8988T (cell line): ENCODE measurements at places on chromosomes 11 and 22.

- DNase-seq, result no peak
Observed at GRCh38 chr22:22111267-22111751, 128.7 kb upstream of the TOP3B start.

DNA sequence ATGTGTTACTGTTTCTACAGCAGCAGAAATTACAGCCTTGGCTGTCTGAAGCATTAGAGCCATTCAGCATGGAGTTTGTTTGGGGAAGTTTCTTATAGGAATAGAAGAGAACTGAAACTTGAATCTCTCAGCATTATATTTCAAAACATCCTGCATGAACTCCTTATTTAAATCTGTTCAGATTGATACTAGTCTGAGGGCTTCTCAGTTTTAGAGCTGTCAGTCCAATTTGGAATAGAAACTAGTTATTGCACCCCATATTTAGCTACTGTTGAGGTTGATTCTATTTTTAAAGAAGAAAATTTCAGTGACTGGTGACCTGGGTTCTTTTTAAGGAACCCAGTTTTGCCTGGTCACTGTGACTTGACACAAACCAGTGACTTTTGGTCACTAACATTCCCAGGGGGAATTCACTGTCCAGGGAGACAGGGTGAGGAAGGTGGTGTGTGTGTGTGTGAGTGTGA is 126.0 kb upstream of the TTC12 start:
- no peak for DNase-seq

- no peak for DNase-seq
Observed at GRCh38 chr11:61145228-61146005, 15.8 kb downstream of the VPS37C start.

GRCh38 chr11:44199816-44200215 is 104.3 kb downstream of the EXT2 start:
- DNase-seq, result no peak

- DNase-seq, result no peak
Observed at GRCh38 chr11:69333879-69334278, 39.9 kb downstream of the MYEOV start.

GRCh38 chr11:70680781-70681281 is 282.5 kb downstream of the CTTN start:
- no peak for DNase-seq

- DNase-seq, result peak; percentile 2
Observed at GRCh38 chr11:45150943-45151342, 4.5 kb downstream of the PRDM11 start.

GRCh38 chr11:14783788-14784187 is 108.2 kb downstream of the CYP2R1 start:
- DNase-seq, result no peak

DNA sequence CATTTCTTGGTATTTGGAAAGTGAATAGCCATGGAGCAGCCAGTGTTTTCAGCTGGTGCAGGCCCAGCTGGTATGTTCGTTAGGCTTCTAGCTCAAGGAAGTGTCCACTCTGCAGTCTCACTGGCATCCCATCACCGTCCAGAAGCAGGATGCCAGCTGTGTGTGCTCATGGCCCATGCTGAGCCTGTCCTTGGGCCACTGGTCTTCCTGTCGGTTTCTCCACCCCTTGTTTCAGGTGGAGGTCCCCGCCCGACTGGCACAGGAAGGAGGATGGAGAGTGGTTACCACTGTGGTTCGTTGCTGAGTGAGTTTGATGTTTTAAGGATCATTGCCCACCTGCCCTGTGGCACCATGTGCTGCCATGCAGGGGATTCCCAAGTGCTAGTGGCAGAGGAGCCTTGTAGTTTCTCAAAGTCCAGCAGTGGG is 63.7 kb downstream of the MED15 start:
- DNase-seq, result no peak

- no peak for DNase-seq
Observed at GRCh38 chr11:68843052-68843561, 1.4 kb upstream of the CPT1A start.

DNA sequence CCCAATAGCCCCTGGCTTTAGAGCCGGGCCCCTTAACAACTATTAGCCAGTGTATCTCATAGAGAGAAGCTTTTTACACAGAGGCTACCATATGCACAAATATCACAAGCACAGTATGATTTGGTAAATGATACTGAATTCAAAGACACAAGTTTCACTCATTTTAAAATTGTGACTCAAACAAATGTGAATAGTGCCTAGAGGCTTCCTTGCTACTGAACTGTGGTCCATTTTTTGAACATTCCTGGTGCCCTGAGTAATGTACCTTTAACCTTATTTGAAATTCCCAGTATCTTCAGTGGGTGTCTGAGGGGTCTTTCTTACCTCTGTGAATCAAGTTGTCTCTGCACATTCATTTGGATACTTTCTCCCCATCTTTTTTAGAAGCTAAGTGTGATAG is 156.2 kb downstream of the MAML2 start:
- no peak for DNase-seq

GRCh38 chr11:120973501-120973900 is 50.4 kb upstream of the TBCEL start:
- DNase-seq, result no peak

GRCh38 chr11:128066399-128066798 is 521.0 kb downstream of the ETS1 start:
- no peak for DNase-seq

- no peak for DNase-seq
Observed at GRCh38 chr22:35303029-35303624, 3.4 kb downstream of the TOM1 start.

GRCh38 chr22:21796863-21797262 is 61.3 kb upstream of the YPEL1 start:
- no peak for DNase-seq

DNA sequence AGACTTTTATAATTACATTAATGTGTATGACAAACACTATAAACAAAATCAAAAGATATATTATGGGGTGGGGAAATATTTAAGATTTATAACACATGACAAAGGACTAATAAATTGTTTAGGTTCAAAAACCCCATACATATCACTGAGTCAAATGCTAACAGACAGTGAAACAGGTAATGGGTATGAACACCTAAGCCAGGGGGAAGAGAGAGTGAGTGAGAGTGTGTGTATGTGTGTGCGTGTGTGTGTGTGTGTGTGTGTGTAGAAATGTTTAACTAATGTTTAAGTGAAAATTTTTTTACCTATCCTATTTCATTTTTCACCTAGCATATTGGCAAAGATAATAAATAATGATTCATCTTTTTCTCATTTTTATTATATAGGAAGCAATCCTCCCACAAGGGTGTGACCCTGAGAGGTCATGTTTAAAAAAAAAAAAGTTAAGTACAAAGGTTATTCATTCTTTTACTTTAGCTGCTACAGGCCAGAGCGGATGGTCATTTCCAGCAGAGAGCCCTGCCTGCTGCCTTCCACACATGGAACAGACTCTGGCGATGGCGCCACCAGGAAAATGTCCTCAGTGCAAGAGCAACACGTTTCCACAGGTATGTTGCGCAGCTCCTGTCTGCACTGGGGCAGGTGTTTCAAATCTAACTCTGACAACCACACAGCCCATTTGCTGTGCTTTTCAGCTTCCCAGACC is 72.9 kb downstream of the PISD start:
- no peak for DNase-seq

DNA sequence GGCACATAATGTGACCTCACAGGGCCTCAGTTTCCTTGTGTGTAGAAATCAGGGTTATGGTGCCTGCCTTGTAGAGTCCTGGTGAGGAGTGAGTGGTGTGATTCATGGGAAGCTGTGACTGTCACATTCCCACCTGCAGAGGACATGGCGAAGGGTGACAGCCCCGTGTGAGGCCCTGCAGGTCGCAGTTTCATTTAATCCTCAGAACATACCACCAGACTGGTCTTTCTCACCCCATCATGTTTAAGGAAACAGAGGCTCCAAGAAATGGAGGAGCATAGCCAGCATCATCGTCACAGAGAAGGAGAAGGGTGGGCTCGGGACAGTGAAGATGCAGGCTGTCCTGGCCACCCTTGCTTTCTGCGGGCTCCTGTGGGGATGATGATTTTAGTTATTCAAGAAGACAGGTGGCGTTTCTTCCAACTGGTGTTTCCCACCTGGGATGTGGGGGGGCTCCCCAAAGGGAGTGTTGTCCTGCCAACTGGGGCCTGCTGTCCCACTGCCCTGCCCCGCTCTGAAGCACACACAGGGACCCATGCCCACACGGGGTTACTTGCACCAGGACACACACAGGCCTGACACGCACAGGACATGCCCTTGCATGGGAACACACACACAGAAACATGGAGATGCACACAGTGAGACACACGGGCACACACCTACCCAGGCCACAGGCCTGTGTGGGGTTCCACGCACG is 100.2 kb downstream of the BCR start:
- no peak for DNase-seq

DNA sequence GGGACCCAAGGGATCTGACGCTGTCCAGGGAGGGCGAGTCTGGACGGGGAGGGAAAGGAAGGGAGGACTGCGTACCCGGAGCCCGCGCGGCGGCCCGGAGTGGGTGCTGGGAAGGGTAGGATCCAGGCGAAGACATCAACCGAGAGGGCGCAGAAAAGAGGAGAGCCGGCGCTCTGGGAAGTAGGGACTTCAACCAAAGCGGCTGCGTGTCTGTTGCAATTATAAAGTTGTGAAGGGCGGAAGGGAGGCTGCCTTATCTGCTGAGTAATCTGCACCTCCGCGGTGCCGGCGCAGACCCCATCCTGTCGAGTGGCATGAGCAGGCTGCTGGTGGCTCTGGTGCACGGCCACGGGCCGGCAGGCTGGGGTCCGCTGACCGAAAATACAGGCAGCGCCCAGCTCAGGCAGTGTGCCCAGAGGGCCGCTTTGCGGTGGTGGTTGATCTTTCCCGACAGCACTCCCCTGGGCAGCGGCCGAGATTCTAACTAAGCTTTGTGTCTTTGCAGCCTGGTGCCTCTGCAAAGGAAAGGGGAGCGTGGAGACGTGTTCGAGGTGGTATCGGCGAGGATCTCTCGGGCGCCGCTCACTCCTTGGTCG is 978 bp downstream of the C11orf87 start:
- DNase-seq, result no peak

DNA sequence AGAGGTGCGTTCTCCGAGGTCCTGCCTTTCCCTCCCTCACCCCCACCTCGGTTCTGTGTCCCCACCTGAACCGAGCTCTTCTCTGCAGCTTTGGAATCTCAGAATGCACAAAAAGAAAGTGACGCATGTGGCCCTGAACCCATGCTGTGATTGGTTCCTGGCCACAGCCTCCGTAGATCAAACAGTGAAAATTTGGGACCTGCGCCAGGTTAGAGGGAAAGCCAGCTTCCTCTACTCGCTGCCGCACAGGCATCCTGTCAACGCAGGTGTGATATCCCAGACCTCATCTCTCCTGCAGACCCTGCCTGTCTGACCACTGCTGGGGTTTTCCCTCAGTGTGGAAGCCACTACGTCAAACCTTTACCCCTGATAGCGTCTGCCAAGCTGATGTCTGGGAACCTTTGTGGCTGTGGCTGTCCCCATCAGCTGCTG is 13.9 kb downstream of the ACP2 start:
- DNase-seq, result no peak

DNA sequence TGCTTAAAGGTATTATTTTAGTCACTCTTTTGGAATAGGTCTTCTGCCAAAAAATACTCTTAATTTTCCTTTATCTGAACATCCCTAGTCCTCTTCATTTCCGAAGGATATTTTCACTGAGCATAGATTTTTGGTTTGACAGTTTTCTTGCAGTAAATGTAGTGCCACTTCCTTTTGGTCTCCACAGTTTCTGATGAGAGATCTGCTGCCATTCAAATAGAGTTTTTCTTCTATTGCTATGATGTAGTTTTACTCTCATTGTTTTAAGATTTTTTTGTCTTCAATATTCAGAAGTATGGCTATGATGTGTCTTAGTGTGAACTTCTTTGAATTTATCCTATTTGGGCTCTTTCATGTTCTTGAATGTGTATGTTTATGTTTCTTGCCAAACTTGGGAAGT is 281.1 kb upstream of the SORL1-AS1 start:
- DNase-seq, result no peak

- no peak for DNase-seq
Observed at GRCh38 chr11:91272089-91272488, 952.5 kb upstream of the FAT3 start.

DNA sequence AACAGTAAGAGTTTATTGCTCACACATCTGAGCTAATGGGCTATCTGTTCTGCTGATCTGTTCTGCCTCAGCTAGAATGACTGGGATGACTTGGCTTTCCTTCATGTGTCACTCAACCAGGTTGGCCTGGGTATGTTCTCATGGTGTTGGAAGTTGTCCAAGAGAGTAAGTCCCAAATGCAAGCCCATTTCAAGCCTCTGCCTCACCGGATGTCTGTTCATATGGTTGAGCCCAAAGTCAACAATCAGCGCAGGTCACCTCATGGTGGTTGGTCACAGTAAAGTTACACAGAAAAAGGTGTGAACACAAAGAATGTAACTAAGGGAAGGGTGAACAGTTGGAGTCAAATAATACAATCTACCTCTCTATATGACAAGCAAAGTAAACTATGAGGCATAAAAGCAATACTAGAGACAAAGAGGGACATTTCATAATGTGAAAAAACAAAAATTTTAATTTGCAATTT is 1.9 kb downstream of the GDPD4 start:
- DNase-seq, result no peak

- no peak for DNase-seq
Observed at GRCh38 chr22:50627642-50628542, at the start of gene ARSA. ARSA (minus strand) TSS chr22:50628152; CDS start chr22:50627779, 373 bp downstream.

- DNase-seq, result no peak
Observed at GRCh38 chr11:37449146-37449545, 851.1 kb upstream of the RAG2 start.

GRCh38 chr11:126658306-126659056 is 303.0 kb downstream of the ST3GAL4 start:
- no peak for DNase-seq

GRCh38 chr11:22742157-22742613 is 75.8 kb downstream of the GAS2 start:
- DNase-seq, result no peak

DNA sequence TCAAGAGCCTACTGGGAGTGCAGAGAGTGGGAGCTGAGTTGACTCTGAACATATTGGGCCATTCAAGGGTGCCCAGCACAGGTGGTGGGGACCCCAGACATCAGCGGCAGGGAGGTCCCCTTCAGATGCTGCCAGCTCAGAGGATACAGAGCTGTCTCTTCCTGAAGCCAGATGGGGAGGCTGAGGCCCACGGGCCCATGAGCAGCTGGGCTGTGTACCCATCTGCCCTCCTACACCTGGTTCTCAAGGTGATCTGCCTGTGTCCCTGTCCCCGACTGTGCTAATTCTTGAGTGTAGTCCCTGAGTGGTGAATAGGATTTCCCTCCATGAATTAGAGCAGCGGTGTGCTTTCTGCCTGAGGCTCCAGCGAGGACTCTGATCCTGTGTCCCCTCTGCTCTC is 76.3 kb downstream of the MICAL2 start:
- no peak for DNase-seq

- DNase-seq, result no peak
Observed at GRCh38 chr22:19434401-19434800, 2.1 kb downstream of the MRPL40 start.

- DNase-seq, result peak; percentile 66
Observed at GRCh38 chr11:64001484-64002420, 15.5 kb downstream of the OTUB1 start.

- no peak for DNase-seq
Observed at GRCh38 chr11:3177931-3178330, 12.8 kb upstream of the OSBPL5 start.
